ENCODE measurements at places on chromosomes 5 and 9.

GRCh38 chr5:132354381-132355139 is 14.9 kb upstream of the SLC22A5 start:
- DNase-seq: no peak

GRCh38 chr9:35937227-35937626 is 20.7 kb downstream of the OR2S2 start:
- no peak for DNase-seq

DNA sequence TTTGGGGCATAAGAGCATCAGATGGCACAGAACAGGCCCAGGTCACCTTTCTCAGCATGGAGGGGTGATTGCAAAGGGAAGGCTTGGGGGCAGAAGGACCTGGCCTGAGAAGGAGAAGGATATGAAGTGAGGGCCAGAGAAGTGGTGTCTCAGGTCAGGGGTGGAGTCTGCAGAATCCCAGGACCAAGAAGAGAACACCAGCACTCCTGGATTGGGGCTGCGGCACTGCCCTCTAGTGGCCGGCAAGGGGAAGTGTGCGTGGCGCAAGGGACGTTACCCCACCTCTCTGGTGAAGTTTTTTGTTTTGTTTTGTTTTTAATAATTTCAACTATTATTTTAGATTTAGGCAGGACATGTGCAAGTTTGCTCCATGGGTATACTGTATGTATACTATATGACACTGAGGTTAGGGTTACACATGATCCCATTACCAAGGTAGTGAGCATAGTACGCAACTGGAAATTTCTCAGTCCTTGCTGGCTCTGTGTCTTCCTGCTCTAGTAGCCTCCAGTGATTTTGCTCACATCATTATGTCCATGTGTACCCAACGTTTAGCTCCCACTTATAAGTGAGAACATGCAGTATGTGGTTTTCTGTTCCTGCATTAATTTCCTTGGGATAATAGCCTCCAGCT is 1548.6 kb downstream of the EFNA5 start:
- DNase-seq: no peak

DNA sequence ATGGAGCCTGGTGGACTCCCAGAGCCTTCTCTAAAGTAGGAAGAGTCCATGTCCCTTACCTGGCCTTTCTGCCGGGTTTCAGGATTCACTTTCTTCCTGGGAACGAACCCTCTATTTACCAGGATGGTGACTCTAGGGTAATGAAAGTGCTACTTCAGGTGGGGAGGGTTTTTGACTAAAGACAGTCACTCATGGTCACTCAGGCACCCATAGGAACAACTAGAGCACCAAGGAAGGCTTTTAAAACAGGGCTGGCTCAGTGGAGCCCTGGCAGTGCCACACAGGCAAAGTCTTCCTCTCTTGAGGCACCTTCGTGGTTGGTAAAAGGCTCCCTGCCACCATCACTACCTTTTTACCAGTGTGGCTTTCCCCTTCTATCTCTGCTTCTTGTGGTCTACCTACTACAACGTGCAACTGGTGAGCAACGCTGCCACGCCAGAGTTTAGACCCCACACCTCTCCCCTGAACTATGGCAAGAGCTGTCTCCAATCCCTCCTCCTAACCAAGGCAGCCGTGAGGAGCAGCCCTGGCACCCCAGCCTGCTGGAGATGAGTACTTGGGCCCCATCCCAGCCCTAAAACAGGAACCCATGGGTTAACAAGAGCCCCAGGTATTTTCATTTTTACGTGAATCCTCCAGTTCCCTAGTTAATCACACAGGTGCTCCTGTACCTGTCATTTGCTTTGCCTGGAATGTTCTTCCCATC is 3.5 kb downstream of the SURF1 start:
- no peak for DNase-seq

GRCh38 chr5:14270209-14270702 is 127.1 kb downstream of the TRIO start:
- DNase-seq: no peak

GRCh38 chr5:142929587-142929986 is 159.4 kb downstream of the ARHGAP26 start:
- DNase-seq: no peak

DNA sequence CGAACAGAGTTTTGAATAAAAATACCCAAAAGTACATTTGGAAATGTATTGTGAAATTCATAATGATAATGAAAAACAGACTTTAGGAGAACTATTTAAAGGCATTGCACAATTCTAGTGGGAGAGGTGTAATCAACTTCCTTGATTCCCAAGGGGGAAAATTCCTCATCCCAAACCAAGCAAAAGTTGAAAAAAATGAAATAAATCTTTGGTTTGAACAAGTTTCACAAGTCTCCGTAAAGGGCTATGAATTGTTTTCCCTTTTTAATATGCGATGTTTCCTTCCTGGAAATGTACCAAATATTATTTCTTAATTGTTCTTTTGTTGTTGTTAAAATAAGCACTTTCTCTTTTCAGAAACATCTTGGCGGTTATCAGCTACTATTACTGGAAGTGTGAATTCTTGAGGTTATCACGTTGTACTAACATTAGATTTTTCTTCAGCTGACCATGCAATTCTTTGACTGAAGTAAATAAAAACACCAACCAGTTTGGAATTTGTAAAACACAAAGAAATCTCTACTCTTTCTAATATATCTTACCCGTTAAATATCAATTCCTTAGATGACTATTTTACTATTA is 59.3 kb downstream of the SVEP1 start:
- DNase-seq: no peak

DNA sequence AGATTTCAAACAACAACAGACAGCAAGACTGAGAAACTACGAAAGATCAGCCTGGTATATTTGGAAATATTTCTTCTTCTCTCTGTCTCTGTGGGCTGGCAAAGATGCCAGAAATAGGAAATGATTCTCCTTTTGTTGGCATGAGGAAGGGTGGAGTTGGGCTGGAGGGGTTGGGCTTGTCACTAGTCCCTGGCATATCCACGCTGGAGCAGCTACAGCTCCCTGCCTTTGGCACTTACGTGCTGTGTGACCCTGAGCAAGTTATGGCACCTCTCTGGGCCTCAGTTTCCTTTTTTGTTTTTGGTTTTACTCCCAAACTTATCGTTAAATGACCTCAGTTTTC is 354 bp upstream of the KCNMB1 start:
- DNase-seq: no peak

- no peak for DNase-seq
Measured at GRCh38 chr9:134208981-134209725, 44.8 kb upstream of the RNU6ATAC start.

DNA sequence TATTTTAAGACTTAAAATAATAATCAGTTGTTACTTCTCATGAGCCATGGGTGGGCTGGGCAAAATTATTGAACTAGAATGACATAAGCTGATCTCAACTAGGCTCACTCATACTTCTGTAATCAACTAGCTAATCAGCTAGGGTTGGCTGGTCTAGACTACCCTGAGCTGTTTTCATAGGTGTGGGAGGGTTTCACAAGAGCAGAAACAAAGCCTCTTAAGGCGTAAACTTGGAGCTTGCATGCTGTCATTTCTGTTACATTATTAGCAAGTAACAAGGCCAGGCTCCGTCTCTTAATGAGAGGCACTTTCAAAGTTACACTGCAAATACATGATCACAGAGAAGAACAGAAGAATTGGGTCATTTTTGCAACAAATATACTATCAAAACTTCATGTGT is 57.2 kb upstream of the GHR start:
- DNase-seq: no peak

- no peak for DNase-seq
Measured at GRCh38 chr5:116516021-116516420, 58.6 kb downstream of the SEMA6A start.

DNA sequence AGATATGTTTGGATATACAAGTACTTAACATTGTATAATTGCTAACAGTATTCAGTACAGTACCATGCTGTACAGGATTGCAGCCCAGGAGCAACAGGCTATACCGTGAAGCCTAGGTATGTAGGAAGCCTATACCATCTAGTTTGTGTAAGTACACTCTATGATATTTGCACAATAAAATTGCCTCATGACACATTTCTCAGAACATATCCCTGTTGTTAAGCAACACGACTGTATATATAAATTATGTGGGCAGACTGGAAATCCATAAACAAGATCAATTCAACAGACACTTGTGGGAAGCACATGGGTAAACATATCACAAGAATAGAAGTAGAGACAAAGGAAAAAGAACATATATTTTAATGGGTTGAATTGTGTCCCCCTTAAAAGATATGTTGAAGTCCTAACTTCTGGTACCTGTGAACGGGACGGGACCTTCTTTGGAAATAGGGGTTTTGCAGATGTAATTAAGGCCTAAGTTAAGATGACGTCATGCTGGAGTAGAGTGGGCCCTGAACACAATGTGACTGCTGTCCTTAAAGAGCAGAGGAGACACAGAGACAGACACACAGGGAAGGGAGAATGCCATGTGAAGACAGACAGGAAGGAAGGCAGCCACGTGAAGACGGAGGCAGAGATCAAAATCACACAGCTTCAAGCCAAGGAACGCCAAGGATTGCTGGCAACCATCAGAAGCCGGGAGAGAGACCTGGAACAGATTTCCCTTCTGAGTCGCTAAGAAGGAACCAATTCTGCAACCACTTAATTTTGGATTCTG is 76.3 kb downstream of the SCAI start:
- DNase-seq: no peak
